Hematopoietic multipotent progenitor cell treated with erythropoietin and hydrocortisone succinate and interleukin-3 and kit ligand, for 4 days (in vitro differentiated cells): ENCODE measurements at places on chromosomes 1 and 21.

DNA sequence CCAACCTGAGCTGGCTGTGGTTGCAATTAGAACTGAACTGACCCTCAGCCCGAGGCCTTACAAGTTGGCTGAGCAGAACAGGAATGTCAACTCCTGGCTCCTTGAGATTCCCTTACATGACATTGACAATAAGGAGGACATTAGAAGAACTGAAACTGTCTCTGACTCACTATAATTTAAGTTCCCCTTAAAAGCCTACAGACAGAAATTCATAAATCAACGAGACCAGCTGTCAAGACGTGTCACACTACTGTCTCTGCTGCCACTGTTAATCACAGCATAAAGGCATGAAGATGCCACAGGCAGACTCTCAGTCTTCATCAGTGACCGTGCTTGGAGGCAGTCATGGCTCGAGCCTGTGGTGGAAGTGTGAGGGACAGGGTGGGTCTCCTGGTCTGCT lies 168.8 kb downstream of the GABPA start:
- peak; percentile 18 for DNase-seq

GRCh38 chr1:69567652-69568420 lies at the start of gene LRRC7:
LRRC7 (plus strand) TSS chr1:69567922; CDS start chr1:69568640, 718 bp downstream.
- peak; percentile 56 for DNase-seq

DNA sequence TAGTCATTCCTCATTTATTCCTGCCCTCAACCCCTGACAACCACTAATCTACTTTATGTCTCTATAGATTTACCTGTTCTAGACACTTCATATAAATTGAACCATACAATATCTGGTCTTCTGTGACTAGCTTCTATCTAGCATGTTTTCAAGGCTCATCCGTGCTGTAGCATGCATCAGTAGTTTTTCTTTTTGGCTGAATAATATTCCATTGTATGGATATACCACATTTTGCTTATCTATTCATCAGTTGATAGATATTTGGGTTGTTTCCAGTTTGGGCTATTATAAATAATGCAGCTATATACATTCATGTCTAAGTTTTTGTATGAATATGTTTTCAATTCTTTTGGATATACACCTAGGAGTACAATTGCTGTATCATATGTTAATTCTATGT lies 101.5 kb downstream of the HFM1 start:
- no peak for DNase-seq

DNA sequence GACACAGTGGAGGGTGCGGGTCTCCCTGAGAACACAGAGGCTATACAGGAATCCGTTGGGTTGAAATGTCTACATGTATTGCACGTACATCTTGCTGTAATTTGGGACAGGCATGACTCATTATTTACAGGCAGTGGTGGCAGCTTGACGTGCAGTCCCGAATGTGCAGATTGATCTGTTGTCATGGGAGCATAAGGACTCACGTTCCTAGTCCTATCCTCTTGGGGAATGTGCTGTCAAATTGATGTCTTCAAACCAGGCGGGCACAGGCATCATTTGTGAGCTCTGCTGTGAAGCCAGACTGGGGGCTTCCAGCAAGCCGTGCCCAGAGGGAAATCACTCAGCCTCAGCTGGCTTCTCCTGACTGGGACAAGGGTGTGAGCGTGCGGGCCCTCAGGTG lies 40.5 kb downstream of the S100B start:
- DNase-seq, result no peak

DNA sequence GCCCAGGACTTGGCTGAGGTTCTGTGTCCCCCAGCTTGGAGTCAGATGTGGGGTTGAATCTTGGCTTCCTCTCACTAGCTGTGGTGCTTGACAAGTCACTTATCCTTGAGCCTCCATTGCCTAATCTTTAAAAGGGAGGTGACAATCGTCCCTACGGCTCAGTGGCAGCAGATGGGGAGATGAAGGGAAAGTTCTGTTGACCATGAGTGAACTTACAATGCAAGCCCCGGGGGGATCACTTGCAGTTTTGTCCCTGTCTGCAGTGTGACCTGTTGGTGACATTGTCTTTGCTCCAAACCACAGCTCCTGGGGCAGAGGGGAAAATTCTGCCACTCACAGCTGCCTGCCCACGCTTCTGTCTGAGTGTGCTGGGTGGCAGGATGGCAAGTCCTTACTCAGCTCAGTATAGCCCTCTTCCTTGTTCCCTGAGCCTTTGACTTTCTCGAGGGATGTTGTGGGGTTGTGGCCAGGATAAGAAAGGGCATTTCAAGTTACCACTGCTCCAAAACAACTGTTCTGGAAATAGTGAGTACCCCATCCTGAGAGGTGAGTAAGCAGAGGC lies 1.7 kb downstream of the PCSK9 start:
- no peak for DNase-seq

DNA sequence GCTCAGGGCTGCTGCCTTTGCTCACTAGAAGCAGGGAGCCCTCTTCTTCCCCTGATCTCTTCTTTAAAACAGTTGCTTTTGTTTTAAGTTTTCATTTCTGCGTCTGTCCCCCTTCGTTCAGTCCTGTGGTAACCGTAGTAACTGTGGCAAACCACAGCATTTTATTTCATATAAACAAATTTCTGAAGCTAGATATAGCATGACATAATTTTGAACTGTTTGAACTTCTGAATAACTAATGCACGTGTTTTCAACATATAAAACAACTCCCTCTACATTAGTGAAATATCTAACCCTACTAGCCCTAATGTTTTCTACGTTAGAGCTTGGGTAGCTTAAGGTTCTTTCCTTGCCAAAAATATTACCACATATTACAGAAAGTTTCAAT lies 104.6 kb downstream of the DISP1 start:
- DNase-seq, result no peak

DNA sequence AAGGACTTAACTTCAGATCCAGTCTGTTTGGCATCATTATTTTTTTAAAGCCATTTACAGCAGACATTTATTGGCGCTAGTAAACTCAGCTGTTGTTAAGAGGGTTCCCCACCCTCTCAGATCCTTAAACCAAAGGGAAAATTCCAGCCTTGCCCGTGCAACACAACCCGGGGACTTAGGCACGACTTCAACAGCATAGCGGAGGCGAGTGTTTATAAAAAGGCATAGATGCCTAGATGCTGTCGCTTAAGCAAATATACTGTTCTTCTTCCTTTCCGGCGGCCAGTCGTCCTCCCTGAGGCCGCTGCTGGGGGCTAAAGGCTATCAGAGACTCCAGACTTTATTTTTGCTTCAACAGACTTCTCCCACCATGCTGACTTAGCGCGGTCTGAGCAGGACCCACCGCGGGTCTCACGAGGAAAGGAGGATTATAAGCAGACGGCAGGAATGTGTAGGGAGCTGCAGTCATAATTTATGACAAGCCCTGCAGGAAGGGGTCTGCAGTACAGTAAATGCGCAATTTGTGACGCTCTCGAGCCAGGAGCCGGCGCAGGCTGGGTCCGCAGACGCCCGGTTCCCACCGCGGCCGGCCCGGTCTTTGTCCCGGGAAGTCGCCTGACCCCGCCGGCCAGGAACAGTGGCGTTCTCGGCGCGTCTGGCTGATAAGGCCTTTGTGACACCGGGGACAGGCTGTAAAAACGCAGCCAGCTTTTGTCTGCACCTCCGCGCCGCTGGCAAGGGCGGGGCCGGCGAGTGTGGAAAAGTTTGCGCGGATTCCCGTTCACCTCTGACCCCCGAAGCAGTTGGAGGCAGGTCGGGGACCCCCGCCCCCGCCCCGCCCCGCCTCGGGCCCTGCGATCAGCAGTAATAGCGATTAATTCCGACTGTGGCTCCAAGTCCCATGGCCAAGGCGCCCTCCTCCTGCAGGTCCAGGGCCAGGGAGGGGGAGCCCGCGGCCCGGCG lies 61.2 kb upstream of the ARHGEF16 start:
- peak; percentile 17 for DNase-seq

GRCh38 chr1:182786223-182786994 lies 3.2 kb upstream of the NPL start:
- peak; percentile 78 for DNase-seq

- DNase-seq, result no peak
Measured at GRCh38 chr1:97911266-97912215, 9.3 kb downstream of the DPYD start.

- DNase-seq, result no peak
Measured at GRCh38 chr1:87696483-87696882, 367.8 kb downstream of the LMO4 start.

- DNase-seq, result no peak
Measured at GRCh38 chr1:15941044-15941840, 34.7 kb downstream of the ZBTB17 start.

GRCh38 chr1:156898161-156898566 lies 4.6 kb downstream of the PEAR1 start:
- peak; percentile 89 for DNase-seq

GRCh38 chr1:214570442-214570841 lies 19.0 kb upstream of the PTPN14 start:
- DNase-seq, result no peak

DNA sequence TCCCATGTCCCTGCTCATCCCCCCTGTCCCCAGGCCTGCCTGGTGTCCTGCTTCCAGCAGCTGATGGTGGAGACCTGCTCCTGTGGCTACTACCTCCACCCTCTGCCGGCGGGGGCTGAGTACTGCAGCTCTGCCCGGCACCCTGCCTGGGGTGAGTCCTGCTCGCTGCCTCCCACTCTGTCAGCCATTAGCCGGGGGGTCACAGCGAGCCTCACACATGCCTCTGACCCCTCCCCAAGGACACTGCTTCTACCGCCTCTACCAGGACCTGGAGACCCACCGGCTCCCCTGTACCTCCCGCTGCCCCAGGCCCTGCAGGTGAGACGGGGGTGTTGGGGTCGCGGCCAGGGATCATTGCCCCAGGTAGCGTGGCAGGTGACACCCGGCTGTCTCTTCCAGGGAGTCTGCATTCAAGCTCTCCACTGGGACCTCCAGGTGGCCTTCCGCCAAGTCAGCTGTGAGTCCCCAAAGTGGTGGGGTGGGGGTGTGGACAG lies 10.0 kb downstream of the SCNN1D start:
- peak; percentile 72 for DNase-seq

GRCh38 chr21:36753556-36753955 lies 54.6 kb downstream of the SIM2 start:
- no peak for DNase-seq

- DNase-seq, result peak; percentile 68
Measured at GRCh38 chr1:229156872-229157271, 114.0 kb upstream of the RAB4A start.

GRCh38 chr1:58812468-58812867 lies 28.6 kb upstream of the JUN start:
- no peak for DNase-seq

DNA sequence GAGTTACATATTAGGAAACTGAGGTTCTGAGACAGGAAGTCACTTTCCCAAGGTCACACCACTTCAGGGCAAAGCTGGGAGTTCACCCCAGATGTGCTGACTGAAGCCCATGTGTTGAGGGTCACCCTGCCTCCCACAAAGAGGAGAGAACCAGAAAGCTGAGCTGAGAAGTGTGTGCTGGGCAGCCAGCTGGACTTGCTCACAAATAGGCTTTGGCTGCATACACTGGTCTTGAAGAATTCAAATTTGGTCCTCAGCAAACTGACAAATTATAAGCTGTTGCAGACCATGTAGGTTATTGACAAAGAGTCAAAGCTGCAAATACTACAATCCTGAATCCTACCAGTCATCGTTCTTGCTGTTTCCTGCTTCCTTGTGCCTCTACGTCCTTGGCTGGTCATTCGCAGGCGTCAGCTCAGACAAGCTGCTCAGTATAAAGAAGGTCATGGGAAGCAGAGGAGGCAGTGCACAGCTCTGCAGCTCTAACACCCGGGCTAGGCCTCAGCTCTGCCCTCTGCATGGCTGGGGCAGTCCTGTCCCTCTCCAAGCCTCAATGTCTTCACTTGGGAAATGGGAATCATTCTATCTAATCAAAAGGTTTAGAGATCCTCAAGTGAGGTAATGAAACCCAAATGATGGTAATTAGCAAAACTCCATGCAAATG lies 40.0 kb downstream of the CDCP2 start:
- DNase-seq, result no peak

- peak; percentile 23 for DNase-seq
Measured at GRCh38 chr1:9284061-9284460, 8.6 kb upstream of the SPSB1 start.

DNA sequence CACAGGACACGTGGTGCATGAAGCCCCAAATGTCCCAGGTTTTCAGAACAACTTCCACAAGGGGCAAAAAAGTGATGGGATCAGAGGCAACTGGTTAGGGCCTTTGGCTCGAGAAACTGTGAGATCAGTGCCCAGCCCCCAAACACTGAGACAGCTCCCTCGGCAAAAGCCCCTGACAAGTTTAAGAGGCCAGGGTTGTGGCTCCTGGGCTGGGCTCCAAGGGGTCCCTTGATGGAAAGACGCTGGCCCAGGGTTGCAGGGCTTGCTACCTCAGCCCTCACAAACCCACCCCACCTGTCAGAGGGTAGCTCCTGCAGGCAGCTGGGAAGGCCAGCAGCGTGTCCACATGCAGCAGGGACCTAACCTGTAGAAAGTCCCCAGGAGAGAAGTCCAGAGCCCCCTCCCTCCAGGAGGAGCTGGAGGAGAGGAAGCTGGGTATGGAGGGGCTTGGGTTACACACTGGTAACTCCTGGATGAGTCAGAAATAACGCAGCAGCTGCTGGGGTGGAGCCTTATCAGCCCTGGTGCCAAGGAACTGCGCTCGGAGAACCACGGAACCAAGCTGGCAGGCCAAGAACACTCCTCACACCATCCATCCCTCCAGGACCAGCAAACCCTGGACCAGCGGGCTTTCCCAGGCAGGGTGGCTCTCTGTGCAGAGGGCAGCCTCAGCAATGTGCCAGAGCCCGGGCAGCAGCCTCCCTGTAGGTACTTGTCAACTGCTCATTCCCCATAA lies 37.5 kb downstream of the CTNNBIP1 start:
- no peak for DNase-seq

DNA sequence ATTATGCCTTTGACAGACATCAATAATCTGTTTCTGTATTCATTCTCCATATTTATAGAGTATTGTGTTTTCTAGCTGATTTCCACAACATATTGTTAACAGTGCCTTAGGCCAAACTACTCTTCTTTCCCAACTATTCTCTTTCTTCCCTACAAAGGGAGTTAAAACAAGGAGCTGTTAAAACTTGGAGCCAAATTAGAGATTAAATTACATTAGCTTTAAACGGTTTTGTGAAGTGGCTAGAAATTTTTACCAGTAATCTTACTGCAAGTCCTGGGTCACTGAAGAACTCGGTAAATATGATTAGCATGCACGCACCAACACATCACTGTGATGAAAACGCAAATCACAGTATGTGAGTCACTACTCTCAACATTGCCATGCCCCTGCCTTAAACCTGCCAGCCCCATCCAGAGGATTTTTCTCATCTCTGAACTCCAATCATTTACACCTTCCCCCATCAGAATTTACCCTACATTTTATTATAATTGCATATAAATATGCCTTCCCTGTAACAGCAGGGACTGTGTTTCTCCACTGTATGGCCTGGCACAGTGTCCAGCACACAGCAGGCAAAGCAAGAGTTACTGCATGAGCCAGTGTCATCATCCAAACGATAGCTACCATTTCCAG lies 1.5 kb upstream of the PRDX6 start:
- DNase-seq, result no peak

- peak; percentile 82 for DNase-seq
Measured at GRCh38 chr1:18949686-18950400, 6.6 kb downstream of the IFFO2 start.

- DNase-seq, result no peak
Measured at GRCh38 chr21:42525029-42525581, 11.5 kb downstream of the SLC37A1 start.
